ENCODE measurements at places on chromosomes 13 and 19. TPM values are rescaled to one million over a fixed set of nuclear protein-coding genes. Genes with fewer than 3 reads are reported as not detected.

STX10 gene
- total RNA-seq: 65.5 TPM

SMAD9 gene
- not detected for total RNA-seq

RXFP2 gene
- not detected for total RNA-seq

DNA sequence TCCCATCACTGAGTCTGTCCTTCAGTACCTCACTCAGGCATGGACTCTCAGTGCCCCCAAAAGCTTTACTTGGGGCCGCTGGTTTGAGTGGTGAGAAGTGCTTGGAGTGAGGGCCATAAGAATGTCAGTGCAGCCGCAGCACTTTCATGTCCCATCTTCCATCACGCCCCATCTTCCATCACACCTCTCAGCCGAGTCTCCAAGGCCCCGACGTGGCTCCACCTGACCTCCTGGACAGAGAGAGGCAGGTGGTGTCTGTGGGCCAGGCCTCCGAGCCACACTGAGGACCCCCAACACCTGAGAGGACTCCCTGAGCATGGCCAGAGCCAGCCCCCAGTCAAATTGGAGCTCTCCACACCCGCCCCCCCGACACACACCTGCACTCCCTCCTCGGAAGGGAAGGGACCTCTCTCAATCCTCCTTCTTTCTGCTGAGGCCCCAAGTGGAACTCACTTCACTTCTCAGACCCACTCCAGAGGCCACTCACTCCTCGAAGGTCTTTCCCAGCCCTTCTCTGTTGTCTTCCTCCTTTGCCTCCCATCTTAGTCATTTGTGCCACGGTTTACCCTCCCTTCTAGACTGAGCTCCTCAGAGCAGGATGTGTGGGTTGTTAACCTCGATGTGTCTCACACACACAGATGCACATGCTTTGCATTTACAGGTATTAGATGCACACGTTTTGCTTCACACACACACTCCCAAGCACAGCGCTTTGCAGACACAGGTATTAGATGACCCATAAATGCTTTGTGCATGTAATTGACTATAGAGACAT, 65.7 kb upstream of the ATP12A start:
- no peaks in the 10 kb centered on the region for H3K27me3 ChIP-seq
- H3K36me3 ChIP-seq: no peaks in the 10 kb centered on the region
- H3K27ac ChIP-seq: no peak overlapping the region
- DNase-seq: no peak
- H3K4me3 ChIP-seq: no peak overlapping the region
- H3K4me1 ChIP-seq: peaks cover 33% of the 10 kb centered on the region

- peaks cover 4% of the 10 kb centered on the region for H3K36me3 ChIP-seq
- peak overlapping the region; percentile 92 for H3K27ac ChIP-seq
- H3K27me3 ChIP-seq: no peaks in the 10 kb centered on the region
- H3K4me3 ChIP-seq: peak overlapping the region; percentile 4
Observed at GRCh38 chr13:39777021-39777420, 121.6 kb downstream of the COG6 start.

- no peaks in the 10 kb centered on the region for H3K27me3 ChIP-seq
- H3K4me1 ChIP-seq: no peaks in the 10 kb centered on the region
- peaks cover 74% of the 10 kb centered on the region for H3K36me3 ChIP-seq
- DNase-seq: peak; percentile 1
- H3K27ac ChIP-seq: no peak overlapping the region
Observed at GRCh38 chr13:113638173-113638746, 19.7 kb downstream of the ATP4B start.

GRCh38 chr19:32691952-32692726, 518 bp downstream of the NUDT19 start:
- H3K4me1 ChIP-seq: peaks cover 54% of the 10 kb centered on the region
- H3K4me3 ChIP-seq: peak overlapping the region; percentile 90
- H3K36me3 ChIP-seq: peaks cover 24% of the 10 kb centered on the region
- H3K27ac ChIP-seq: peak overlapping the region; percentile 87
- peak; percentile 76 for DNase-seq

DNA sequence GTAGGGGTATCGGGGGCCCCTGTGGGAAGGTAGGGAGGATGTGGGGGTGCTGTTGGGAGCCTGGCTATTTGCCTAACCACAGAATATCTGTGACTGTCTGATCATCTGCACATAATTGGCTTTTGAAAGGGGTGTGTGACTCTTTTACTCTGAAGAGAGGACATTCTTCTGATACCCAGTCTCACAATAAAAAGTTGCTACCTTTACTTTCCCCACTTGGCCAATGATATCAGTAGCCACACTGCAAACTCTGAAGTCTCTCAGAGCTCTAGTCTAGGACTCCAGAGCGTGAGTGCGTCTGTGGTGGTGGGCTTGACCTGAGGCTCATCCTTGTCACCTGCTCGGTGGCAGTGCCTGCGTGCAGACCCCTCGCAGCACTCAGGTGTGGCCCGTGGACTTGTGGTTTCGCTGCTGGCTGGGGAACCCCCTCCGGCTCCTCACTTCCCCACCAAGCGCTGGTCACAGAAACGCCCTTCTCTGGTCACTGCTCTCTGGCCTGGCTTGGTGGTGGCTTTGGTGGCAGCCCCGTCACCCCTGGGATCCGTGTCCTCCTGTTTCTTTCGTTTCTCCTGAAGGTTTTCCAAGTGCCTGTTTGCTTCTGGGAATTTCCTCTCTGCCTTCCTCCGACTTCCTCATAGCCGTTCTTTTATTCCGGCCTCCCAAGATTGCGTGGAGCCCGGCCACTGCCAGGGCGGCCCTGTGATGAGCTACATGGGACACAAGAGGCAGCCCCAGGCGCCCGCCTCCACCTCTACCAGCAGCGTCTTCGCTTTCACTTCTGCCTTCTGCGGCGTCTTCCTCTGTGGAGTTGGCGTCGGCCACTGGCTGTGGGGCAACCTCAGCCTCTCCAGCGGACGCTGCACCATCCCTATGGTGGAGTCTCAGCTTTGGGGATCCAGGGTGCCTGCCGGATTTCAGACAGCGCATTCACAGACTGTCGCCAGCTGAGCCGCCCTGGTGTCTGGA, 78.0 kb downstream of the ATP11A start:
- no peaks in the 10 kb centered on the region for H3K36me3 ChIP-seq
- H3K4me1 ChIP-seq: peaks cover 32% of the 10 kb centered on the region
- no peaks in the 10 kb centered on the region for H3K27me3 ChIP-seq
- H3K27ac ChIP-seq: peak overlapping the region; percentile 25

DNA sequence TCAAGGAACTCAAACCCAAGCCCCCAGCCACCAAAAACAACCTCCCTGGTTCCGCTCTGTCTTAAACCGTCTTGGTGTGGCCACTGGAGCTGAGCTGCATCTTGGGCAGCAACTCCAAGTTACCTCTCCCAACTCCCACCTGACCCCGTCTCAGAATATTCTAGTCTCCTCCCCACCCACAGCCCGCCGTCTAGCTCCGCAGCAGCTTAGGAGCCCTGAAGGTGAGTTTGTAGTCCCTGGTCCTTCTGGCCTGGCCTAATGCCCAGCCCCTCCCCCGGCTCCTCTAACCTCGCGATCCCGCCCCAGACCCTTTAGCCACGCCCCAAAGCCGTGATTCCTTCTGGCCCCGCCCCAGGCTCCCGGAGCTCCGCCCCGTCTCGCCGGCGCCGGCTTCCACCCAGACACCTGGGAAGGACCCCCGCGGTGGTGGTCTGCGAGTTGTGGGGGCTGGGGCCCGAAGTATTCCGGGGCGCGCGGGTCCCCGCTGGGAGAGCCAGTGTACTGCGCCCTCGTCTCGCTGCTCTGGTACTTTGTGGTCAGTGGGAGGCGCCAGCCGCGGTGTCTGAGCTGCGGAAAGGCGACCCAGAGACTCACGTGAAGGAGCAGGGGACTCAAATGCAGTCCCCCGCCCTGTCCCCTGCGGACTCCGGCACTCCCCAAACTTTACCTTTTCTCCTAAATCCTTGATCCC, 2.5 kb upstream of the LHB start:
- peak; percentile 77 for DNase-seq
- H3K4me1 ChIP-seq: peaks cover 37% of the 10 kb centered on the region
- H3K4me3 ChIP-seq: peak overlapping the region; percentile 79
- H3K27me3 ChIP-seq: peaks cover 4% of the 10 kb centered on the region
- H3K27ac ChIP-seq: no peak overlapping the region
